ENCODE measurements at places on chromosomes 7 and 10. TPM values are rescaled to one million over a fixed set of nuclear protein-coding genes. Genes with fewer than 3 reads are reported as not detected.

DNA sequence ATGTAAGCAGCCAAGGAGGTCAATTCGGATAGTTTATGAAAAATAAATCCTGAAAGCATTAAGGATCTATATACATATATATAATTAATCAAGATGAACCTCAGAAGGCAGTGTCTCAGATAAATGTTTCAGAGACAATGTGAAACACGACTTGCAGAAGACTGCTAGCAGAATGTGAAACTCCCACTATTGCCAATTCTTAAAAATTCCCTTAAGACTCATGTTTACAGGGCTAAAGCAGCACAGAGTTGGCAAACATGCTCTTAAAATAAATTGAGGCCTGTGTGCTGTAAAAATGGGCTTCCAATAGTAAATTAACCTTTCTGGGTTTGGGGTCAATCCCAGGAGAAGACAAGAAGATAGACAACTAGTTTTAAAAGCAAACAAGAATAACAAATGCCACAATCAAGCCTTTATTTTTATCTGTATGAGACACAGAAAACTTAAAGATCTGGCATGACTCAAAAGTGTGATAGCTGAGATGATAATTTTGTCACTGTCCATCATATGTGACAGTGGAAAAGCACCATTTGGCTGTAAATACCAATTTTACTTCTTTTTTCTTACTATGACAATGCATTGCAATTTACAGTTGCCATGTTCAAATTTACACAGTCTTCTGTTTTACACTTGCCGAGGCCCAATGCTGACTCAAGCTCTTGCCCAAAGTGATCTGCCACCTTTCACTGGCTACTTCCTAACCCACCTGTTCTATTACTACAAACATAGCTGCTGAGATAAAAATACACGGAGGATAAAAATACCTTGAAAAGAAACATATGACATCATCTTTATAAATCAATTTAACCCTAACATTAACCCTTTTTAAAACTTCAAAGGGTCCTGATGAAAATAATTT, 78.6 kb downstream of the CHCHD3 start:
- no peak for DNase-seq
- H3K27me3 ChIP-seq = no peaks in the 10 kb centered on the region
- H3K27ac ChIP-seq = no peak overlapping the region
- H3K4me1 ChIP-seq = peaks cover 14% of the 10 kb centered on the region
- H3K36me3 ChIP-seq = no peaks in the 10 kb centered on the region

DNA sequence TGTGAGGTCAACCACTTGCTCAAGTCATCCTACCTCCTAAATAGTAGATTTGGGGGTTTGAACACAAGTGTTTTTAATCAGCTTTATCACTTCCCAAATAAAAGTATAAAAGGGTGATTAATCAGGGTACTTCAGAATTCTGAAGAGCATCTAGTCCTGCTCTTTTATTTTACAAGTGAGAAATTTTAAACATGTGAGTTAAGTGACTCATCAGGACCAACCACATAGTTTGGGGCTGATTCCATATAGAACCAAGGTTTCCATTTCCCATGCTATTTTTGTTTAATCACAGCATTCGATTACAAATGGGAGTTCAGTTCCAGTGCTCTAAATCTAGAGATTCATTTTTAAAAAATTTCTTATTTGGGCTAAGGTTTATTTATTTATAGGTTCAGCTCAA, 113.4 kb downstream of the GPR158 start:
- H3K27me3 ChIP-seq = no peaks in the 10 kb centered on the region
- no peak overlapping the region for H3K27ac ChIP-seq
- DNase-seq = no peak
- no peaks in the 10 kb centered on the region for H3K36me3 ChIP-seq
- no peaks in the 10 kb centered on the region for H3K4me1 ChIP-seq

GRCh38 chr7:129252128-129252527, 27.3 kb downstream of the AHCYL2 start:
- no peak overlapping the region for H3K27ac ChIP-seq
- no peaks in the 10 kb centered on the region for H3K4me1 ChIP-seq
- no peak overlapping the region for H3K4me3 ChIP-seq
- no peak for DNase-seq

DNA sequence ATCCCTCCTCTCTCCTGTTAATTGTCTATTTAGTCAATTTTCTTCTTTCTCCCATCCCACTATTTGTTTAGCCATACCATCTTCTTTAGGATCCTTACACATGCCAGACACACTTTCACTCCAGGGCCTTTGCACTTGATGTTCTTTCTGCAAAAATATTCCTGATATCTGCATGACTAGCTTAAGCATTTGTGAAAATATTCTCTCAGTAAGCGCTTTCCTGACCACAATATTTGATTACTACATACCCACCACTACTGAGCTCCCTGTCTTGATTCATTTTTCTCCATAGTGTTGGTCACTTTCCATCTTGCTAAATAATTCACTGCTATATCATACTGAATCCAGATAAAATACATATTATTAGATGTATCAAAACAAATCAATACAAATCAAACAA, 75.1 kb downstream of the SEMA3D start:
- no peaks in the 10 kb centered on the region for H3K4me1 ChIP-seq
- H3K4me3 ChIP-seq = no peak overlapping the region
- no peaks in the 10 kb centered on the region for H3K27me3 ChIP-seq
- no peak overlapping the region for H3K27ac ChIP-seq

- H3K4me3 ChIP-seq = no peak overlapping the region
- no peaks in the 10 kb centered on the region for H3K27me3 ChIP-seq
- H3K4me1 ChIP-seq = no peaks in the 10 kb centered on the region
- H3K27ac ChIP-seq = no peak overlapping the region
Observed at GRCh38 chr7:23001610-23002009, 12.3 kb downstream of the HYCC1 start.

DNA sequence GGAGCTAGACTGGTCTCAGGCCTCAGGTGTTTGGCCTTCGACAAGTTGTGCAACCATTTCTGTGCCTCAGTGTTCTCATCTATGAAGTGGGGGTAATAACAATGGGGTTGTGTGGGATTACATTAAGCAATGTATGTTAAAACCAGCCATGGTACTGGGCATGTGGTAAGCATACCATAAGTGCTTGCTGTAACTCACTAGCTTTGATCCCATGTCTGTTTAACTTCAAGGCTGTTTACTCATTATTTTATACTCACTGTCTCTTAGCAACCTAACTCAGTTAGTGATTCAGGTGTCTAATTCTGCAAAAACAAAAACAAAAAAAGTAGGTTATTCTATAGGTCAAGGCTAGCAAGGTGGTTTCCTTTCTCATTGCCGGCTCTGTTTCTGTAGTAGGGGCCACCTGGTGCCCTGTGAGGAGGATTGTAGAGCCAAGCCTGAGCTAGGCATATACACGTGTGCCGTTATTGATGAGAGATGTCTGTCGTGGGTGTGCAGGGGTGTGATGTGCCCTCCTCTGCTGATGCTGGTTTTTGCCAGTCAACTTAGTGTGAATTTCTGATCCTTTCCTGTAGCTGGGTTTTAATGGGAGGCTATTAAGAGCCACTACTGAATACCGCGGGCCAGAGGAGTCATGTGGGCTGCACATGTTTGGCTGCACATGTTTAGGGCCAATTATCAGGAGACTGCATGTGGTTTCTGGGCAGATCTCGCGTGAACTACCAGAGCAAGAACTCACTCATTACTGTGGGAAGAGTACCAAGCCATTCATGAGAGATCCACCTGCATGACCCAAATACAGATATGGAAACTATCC, 56.2 kb downstream of the EEPD1 start:
- no peaks in the 10 kb centered on the region for H3K36me3 ChIP-seq
- H3K27me3 ChIP-seq = no peaks in the 10 kb centered on the region
- no peak overlapping the region for H3K4me3 ChIP-seq
- H3K27ac ChIP-seq = no peak overlapping the region
- peaks cover 21% of the 10 kb centered on the region for H3K4me1 ChIP-seq
- no peak for DNase-seq

DNA sequence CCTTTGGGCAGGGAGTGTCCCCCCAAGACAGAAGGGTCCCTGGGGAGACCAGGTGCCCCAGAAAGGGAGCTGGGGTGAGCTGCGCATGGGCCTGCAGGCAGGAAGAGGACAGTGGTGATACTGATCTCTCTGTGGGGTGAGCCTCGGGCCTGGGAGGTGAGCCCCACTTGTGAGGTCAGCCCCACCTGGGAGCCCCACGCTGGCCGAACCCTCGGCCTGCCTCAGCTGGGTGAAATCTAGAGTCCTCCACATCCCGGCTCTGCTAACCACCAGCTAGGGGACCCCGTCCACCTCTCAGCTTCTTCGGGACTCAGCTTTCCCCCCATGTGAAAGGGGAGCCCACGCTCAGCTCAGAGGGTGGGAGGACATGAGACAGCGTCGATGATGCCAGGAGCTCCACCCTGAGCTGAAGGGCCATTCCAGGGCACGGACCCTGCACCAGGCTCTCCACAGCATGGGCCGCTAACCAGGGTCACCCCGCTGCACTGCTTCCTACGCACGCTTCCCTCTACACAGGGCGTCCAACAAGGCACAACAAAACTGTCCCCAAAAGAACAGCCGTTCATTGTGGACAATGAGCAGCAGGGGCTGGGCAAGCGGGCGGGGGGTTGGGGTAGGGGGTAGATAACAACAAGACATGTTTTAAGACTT, 48.7 kb downstream of the CAMK2B start:
- H3K36me3 ChIP-seq = no peaks in the 10 kb centered on the region
- H3K27ac ChIP-seq = no peak overlapping the region
- no peak for DNase-seq
- H3K27me3 ChIP-seq = no peaks in the 10 kb centered on the region
- H3K4me1 ChIP-seq = no peaks in the 10 kb centered on the region

Gene SLC29A3
- 7.5 TPM for total RNA-seq

Gene PNLIP
- total RNA-seq = not detected

Gene KIAA1217
- 18.4 TPM for total RNA-seq

All from upper lobe of left lung (tissue), 6 donors.